ENCODE measurements at places on chromosomes 12 and 14.

- DNase-seq = no peak
Measured at GRCh38 chr12:46464863-46465262, 92.3 kb upstream of the SLC38A2 start.

DNA sequence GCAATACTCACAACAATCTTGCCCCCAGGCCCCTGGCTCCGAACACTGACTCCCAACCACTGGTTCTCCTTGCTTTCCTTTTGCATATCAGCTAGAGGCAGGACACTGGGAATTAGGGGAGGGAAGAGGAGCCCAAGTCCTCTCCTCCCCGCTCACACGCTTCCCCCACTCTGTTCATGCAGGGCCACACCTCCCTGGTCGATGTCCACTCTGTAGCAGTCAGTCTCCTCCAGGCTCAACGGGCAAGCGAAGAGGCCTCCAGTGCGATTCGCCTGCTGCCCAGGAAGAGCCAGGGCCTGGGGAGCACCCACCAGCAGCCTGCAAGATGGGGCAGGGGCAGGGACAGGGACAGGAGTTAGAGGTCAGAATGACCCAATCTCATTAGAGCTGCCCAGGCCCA, 4.8 kb downstream of the ITGA7 start:
- no peak for DNase-seq

GRCh38 chr14:51880835-51881580, 20.6 kb downstream of the GNG2 start:
- no peak for DNase-seq

- DNase-seq = no peak
Measured at GRCh38 chr12:67773896-67774295, 125.4 kb downstream of the DYRK2 start.

DNA sequence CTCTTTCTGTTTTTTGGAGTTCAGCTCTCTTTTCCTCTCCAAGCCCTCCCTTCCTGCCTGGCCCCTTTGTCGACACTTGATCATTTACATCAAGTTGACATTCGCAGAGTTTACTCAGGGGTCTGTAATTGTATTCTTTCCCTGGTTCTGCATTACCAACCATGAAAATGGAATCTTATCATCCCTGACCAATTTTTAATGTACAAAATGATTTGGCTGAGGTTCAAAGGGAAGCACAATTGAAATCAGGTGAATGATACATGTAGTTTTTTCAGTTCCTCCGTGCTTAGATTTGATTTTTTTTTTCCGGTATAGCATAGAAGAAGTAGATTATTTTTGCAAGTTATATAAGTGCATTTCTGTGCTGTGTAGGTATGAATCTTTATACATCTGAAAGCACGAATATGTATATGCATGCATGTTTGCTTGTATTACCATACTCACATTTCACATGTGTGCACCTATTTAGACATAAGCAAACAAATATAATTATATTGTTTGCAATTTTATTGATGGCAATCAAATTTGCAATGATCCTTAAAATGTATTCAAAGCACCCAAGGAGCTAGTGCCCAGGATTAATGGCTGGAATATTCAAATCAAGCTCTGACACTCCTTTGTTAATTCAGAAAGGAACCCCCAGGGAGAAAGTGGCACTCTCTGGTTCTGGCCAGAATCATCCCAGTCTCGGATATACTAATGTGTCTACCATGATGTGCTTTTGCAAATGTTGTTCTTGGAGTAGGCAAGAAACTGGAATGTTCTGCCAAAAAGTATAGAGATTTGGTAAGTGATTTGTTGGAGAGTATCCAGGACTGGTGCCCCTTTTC, 189.3 kb downstream of the VRK1 start:
- DNase-seq = no peak

- no peak for DNase-seq
Measured at GRCh38 chr12:25689996-25690501, 137.0 kb upstream of the LMNTD1 start.

DNA sequence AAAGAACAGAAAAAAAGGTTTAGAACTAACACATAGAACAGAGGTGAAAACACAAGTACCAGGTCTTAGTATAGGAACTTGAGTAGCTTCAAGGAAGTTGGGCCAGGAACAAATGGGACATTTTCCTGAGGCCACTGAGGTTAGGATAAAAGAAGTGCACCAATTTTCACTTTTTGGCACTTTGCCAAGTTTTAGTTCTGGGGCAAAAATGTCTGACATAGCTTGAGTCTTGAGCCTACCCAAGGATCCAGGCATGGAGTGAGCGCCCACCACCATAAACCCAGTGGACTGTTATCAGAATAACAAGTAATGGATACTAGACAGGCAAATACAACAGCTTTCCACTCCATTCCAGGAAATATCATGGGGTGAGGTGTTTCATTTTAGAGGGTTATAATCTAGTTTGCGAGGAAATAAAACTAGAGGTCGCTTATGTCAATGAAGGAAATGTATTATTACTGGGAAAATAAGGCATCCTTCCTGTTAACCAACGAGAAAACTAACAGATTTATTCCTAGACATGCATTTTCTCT, 199.7 kb upstream of the HMGA2 start:
- DNase-seq = no peak

GRCh38 chr12:4276524-4277204, 3.1 kb downstream of the CCND2 start:
- DNase-seq = peak; percentile 76

GRCh38 chr14:76957224-76957891, 71.2 kb downstream of the IRF2BPL start:
- no peak for DNase-seq

DNA sequence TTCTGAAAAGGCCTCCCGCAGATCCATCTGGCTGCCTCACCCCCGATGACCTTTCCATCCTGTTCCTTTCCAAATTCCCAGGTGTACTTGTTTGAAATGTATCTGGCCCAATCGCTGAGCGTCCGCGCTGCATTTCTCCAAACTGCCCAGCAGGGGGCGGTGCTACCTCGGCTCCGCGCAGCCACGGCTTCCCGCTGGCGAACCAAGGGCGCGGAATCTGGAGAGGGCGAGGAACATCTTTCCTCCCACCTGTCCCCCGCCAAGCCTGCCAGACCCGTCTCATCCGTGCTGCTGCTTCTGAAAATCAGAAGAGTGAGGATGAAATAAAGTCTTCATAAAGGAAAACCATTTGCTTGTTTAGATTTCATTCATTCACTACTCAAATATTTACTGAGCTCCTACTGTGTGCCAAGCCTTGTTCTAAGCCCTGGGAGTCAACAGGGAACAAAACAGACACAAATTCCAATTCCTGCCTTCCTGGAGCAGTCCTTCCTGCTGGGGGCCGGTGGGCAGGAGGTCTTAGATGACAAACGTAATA, 16.8 kb upstream of the MYL2 start:
- peak; percentile 22 for DNase-seq

GRCh38 chr14:65676361-65677014, 264.0 kb downstream of the FUT8 start:
- DNase-seq = no peak

- DNase-seq = no peak
Measured at GRCh38 chr12:97560786-97561618, 98.4 kb downstream of the RMST start.

DNA sequence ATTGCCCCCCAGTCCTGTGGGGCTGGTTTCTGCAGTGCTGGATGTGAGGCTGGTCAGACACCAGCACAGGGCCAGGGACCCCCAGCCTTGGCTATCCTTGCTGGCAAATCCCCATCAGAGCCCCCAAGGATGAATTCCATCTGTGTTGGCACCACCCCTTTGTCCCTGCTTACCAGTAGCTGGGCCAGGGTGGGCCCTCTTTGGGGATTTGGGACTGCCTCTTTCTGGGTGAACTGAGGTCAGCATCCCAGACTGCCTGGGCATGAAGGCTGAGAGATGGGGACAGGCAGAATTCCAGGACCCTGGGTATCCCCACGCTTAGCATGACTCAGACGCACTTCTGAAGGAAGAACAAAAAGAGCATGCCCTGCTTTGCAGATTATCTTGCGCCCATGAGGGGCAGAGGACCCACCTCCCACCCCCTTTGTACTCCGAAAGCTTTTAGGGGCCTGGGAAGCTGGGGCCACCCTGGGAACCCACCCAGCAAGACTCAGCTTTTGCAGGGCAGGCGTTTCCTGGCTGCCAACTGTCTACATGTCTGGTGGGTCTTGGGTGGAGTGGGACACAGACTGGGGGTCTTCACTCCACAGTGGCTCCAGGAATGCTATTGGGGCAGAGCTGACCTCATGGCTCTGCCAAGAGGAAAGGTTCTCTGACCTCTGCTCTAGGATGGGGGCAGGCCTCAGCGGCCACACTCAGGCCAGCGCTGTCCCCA, 26.8 kb downstream of the RFLNA start:
- DNase-seq = no peak

DNA sequence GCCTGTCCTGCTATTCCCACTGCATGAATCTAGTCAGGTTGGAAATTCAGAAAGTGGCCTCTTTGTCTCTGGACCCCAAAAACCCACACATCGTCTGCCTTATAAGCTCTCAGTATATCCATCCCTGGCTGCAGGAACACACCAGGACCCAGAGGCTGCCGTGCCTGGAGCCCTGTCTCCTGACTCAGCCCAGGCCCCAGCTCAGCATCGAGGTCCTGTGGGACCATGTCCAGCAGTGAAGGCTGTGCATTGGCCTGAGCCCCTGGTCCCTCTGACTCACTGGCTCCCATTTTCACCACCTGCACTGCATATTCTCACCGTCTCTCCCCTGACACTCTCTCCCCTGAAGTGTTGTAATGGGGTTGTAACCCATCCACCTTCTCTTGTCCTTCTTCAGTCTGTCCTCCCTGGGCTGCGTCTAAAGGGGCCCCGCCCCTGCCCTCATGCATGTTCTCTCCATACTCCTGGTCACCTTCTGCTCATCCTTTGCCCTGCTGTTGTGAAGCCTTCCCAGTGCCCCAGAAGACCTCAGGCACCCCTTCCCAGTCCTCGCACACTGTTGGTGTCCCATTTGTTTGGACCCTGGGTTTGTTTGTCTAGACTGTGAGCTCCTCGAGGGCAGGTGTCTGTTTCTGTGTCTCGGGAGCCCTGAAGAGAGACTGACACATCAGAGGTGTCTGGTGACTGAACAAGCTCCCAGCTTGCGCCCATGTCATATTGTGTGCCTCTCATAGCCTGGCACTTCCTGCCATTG, 43.8 kb downstream of the EVL start:
- no peak for DNase-seq

GRCh38 chr14:30345511-30345910, 213.4 kb upstream of the G2E3 start:
- DNase-seq = no peak

- DNase-seq = no peak
Measured at GRCh38 chr14:65566820-65567522, 154.4 kb downstream of the FUT8 start.

DNA sequence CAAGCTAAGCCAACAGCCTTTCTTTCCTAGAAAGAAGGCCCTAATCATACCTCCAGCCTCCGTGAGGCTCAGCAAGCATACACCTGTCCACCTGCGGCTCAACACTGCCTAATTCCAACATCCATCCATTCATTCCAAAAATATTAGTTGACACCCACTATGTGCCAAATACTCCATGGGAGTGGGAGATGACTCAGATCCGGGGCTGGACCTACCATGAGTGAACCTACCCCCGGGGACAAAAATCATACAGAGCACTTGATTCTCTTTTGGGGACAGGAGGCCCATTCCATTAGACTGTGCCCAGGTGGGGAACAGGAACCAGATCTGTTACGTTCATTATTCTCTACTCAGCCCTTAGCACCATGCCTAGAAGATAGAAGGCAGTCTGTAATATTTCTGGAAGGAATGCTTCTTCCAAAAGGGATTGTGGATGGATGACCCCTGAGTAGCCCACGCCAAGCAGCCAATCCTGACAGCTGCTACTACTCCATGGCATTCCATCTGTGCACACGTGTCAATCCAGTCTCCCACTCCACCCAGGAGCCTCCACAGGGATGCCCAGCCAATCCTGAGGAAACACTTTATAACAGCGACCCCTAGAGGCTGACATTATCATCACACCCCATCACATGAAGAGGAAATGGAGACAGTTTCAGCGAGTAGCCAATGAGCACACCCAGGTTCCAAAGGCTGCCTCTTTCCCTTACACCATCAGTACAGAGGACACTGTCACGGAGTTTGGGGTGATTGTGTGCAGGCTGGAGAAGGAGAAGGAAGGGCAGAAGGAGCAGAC, 170.7 kb downstream of the ESRRB start:
- DNase-seq = no peak

DNA sequence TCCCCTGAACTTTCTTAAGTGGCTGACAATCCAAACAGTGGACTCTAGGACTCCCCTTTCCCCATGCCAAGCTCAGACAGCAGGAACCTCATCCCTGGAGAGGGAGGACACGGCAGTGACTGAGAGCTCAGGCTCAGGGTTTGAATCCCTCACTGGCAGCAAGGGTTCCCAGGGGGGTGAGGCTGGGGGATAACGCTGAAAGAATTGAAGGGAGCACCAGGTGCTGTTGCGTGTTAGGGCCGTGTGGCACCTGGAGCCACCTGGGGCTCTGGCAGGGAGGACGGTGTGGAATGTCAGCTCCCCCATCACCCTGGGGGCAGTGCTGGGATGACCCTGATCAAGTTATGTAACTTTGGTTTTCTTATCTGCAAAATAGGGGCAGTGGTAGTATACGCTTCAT, 40.1 kb downstream of the ANO2 start:
- DNase-seq = no peak

GRCh38 chr12:50224026-50224692, 57.0 kb upstream of the CERS5 start:
- no peak for DNase-seq

GRCh38 chr14:78519863-78520262, 349.7 kb downstream of the NRXN3 start:
- DNase-seq = no peak

- peak; percentile 15 for DNase-seq
Measured at GRCh38 chr12:8914716-8915526, 612 bp downstream of the PHC1 start.

DNA sequence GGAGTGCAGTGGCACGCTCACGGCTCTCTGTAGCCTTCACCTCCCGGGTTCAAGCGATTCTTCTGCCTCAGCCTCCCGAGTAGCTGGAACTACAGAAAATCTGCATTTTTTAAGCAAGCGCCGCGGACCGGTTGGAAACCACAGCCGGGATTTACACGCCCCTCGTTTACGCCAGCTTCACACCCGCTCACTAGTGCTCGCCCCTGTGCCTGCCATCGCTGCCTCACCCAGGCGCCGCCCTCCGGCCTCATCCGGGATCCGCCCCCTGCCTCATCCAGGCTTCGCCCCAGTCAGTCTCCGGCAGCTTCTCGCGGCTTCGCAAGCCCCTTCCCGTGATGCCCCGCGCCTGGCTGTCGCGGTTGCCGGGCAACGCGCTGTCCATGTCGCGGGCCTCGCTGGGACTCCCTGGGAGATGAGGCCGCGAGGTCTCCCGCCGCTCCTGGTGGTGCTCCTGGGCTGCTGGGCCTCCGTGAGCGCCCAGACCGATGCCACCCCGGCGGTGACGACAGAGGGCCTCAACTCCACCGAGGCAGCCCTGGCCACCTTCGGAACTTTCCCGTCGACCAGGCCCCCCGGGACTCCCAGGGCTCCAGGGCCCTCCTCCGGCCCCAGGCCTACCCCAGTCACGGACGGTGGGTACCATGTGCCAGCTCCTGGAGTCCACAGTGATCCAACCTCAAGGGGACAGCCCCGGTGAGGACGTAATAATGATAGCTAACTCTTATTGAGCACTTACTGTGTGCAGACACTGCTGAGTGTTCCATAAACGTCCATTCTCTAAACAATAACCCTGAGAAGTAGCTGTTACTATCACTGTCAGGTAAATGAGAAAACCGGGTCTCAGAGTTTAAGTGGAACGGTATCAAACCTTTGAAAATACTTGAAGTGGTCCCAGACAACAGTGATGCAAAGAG, at the start of gene TCTN1:
TCTN1 (plus strand) TSS at position 359 of the 914 bp plus-strand sequence; CDS start at position 413, 54 bp downstream.
- peak; percentile 92 for DNase-seq

GRCh38 chr12:473863-474577, 14.3 kb downstream of the B4GALNT3 start:
- DNase-seq = no peak

GRCh38 chr12:6607751-6608591, 792 bp upstream of the CHD4 start:
- DNase-seq = no peak

Data from stimulated activated CD8-positive, alpha-beta memory T cell treated with anti-CD3 and anti-CD28 coated beads, Interleukin-4, amount 100 ng/mL, for 1 hour (primary cell).